NCI-H1092 (cell line): ENCODE measurements at places on chromosomes 7 and 10.

DNA sequence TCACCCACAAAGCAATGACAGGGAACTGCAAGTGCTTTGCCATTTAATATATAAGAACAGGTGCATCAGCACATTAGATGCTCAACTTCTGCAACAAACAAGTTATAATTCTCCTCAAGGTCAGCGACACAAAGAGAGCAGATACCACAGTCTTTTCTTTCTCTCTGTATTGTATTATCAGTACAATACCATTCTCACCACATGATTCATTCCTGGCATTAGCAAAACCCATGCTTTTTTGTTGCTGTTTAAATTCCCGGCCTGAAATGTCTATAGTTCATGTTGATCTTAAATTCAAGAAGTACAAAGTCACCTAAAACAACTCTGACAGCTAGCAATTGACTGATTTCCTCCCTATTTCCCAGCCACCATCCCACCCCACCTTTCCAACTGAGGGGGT, 111.8 kb upstream of the FEZF1 start:
- no peak for DNase-seq

DNA sequence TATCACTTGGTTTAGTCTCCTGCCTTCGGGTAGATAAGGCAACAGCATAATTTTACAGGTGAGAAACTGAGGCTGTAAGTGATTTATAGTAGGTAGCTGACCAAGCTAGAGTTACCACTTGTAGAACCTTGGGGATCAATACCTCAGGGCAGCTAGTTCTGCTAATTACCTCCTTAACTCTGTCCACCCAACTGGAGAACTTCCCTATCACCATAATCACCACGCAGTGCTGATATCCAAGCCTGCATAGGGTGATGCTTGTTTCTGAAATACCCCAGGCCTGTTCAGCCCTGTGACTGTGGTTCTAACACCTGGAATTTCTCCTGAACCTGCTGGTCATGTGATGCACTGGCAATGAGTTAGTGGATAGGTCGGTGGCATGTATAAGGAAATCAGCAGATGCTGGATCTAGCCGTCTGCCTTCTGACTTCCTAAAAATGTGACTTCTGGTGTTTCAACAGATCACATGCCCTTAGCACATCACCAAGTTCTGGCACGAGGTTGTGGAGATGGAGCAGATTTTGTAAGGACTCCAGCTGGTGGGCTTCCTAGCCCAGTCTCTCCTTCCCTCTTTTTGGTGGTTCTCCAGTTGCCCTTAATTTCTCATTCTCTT, 15.3 kb downstream of the PLAU start:
- DNase-seq: no peak

DNA sequence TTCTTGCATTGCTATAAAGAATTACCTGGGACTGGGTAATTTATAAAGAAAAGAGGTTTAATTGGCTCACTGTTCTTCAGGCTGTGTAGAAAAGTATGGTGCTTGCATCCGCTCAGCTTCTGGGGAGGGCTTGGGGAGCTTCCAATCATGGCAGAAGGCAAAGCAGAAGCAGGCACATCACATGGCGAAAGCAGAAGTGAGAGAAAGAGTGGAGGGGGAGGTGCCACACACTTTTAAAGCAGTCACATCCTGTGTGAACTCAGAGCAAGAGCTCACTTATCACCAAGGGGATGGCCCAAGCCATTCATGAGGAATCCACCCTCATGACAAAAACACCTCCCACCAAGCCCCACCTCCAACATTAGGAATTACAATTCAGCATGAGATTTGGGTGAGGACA, 303.5 kb downstream of the OTUD1 start:
- no peak for DNase-seq

DNA sequence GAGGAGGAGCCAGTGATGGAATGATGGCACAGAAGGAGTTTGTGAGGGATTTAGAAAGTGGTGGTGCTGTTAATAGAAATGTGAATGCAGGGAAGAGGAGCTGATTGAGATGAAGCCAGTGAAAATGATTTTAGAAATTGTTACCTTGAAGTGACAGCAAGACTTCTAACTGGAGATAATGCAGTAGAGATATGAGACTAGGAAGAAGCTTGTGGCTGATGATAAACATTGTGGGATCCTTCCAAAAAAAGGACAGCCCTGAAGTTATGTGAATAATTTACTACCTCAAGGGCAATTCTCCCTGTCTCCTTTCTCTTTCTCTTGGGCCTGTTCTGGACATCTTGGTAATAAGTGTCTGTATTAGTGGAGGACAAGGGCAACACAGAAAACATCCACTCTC, 138.6 kb downstream of the LSMEM1 start:
- no peak for DNase-seq

DNA sequence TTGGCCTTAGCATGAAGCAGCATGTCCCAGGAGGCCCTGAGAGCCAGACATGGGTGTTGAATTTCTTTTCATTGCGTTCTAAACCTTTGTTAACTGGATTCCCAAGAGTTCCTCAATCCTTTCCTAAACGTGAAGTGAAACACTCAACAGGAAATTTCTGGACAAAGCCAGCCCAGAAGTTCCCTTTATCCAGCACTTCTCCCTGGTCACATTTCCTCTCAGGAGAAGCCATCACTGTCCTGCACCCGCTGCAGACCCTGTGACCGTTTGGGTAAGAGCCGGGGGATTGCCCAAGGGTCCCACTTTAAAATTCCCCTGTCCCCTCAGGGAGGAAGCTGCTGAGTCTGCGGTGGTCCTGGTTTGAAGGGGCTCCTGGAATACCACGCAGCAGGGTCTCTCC, 88.0 kb upstream of the ZPBP start:
- no peak for DNase-seq

GRCh38 chr7:3495530-3495929, 194.5 kb downstream of the SDK1 start:
- no peak for DNase-seq

GRCh38 chr10:123518765-123519164, 147.4 kb upstream of the GPR26 start:
- DNase-seq: no peak

GRCh38 chr10:93198401-93199131, 124.9 kb downstream of the CYP26A1 start:
- no peak for DNase-seq

DNA sequence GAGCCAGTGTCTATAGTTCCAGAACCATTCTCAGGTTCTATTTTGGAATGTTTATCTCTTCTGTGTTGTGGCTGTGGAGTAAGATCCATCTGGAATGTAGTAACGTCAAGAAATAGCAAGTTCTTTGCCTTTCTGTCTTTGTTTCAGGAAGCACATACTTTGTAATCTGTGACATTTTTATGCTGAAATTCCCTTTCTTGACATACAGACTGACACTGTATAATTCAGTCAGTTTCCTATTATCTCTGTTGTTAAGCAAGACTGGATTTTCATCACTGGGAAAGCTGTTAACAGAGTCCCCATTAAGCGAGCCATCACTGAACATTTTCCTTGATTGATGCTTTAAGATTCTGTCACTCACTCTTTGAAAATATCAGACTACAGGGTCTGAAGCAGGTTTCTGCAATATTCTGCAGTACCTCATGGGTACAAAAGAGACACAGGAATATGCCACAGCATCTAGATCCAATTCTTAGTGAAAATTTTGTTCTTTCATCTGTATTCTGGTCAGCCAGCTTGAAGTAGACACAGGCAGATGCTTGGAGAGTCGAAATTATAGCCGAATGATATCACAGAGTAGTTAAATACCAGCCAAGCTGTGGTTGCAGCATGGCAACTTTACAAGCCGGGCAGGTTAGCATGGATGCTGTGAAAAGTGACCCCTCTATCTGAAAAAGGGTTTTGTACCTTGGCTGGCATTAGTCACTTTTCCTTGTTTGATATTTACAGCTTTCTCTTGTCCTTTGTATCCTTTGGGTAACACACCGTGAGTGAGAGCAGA, 62.6 kb downstream of the CACNB2 start:
- no peak for DNase-seq

DNA sequence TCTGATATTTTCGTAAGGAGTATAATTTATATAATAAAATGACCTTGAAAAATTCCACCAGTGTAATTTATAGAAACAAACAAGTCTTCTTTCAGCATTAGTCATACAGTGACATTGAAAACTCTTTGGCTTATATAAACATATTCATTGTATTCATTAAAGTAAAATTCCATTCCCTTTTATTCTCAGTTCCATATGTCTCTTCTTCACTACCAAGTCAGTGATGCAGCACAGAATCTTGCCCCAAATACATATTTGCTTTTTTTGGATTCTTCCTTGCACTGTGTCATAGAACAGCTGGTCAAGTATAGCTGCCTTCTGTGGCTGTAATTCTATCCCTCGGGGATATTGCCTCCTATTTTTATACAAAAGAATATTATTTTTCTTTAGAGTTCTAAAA, 884.5 kb upstream of the POT1 start:
- DNase-seq: no peak

DNA sequence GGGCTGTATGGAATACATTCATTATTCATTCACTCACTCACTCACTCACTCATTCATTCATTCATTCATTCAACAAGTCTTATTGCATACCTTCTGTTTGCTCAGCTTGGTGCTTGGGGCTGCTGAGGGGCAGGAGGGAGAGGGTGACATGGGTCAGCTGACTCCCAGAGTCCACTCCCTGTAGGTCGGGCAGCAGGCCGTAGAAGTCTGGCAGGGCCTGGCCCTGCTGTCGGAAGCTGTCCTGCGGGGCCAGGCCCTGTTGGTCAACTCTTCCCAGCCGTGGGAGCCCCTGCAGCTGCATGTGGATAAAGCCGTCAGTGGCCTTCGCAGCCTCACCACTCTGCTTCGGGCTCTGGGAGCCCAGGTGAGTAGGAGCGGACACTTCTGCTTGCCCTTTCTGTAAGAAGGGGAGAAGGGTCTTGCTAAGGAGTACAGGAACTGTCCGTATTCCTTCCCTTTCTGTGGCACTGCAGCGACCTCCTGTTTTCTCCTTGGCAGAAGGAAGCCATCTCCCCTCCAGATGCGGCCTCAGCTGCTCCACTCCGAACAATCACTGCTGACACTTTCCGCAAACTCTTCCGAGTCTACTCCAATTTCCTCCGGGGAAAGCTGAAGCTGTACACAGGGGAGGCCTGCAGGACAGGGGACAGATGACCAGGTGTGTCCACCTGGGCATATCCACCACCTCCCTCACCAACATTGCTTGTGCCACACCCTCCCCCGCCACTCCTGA, 2.4 kb downstream of the EPO start:
- no peak for DNase-seq

GRCh38 chr10:64334084-64334483, 812.9 kb downstream of the REEP3 start:
- DNase-seq: no peak

- no peak for DNase-seq
Observed at GRCh38 chr10:103748020-103748419, 107.4 kb downstream of the SH3PXD2A start.
